GM23248 (cell line): ENCODE measurements at places on chromosomes 16 and 17.

DNA sequence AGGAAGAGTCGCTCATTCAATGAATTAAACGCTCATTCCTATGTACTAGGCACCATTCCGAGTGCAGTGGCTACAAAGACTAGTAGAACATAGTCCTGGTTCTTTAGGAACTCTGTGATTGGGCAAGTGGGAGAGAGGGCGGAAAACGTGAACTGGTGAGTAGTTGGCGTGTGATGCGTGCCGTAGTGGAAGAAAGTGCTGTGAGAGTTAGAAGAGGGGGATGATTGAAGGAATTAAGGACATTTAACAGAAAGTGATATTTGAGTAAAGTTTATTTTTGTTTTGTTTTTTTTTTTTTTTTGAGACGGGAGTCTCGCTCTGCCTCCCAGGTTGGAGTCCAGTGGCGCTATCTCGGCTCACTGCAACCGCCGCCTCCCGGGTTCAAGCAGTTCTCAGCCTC lies 7.9 kb upstream of the SLFN14 start:
- DNase-seq, result peak; percentile 87

- DNase-seq, result no peak
Observed at GRCh38 chr17:67110619-67111018, 66.3 kb downstream of the CACNG1 start.

DNA sequence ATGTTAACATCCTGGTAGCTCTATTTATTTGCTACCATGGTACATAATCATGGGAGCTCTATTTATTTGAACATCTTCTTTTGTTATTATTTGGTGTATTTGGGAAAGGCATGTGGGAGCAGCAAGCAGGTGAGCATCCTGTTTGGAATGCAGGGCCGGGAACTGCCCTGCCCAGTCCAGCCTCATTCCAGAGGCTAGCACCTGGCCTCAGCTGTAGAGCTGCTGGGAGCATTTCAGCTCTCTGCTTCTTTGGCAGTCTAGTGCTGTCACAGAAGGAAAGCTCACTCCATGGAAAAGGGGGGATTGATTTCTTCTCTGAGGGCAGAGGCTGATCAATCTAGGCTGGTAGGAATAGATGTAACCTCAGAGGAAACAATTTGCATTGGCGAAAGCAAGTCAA lies 112.5 kb downstream of the WWOX start:
- no peak for DNase-seq

GRCh38 chr16:87489434-87490045 lies 3.3 kb downstream of the ZCCHC14 start:
- peak; percentile 52 for DNase-seq

- peak; percentile 83 for DNase-seq
Observed at GRCh38 chr16:56357241-56357764, 68.0 kb downstream of the AMFR start.

DNA sequence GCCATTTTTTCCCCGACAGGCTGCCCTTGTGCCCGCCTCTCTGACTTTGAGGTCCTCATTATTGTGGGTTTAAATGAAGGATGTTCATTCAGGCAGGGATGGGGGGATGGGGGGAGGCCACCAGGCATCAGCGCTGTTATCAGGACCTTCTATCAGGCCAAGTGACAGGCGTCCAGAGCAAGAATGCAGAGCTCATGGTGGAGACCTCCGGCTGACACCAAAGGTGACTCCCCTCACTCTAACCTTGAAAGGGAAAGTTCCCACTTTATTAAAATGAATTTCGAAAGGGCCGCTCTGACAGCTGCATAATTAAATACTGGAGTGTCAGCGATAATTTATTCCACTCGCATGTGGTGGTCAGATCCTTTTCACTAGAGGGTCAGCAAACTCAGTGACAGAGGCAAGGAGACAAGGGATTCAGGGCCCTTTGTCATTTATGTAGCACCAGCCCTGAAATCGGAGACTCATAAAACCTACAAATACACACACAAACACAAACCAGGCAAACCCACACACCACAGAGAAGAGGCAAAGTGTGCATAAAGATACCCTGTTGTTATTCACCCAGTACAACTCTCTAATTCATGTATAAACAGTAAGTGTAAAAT lies 436.0 kb downstream of the MAF start:
- DNase-seq, result no peak

- no peak for DNase-seq
Observed at GRCh38 chr16:28494121-28494851, at the start of gene APOBR. Gene APOBR, plus strand, starts transcription at chr16:28494643. Its CDS starts 39 bp downstream, at chr16:28494682.
